CD4-positive, alpha-beta T cell (primary cell): ENCODE measurements at places on chromosomes 7 and 10. TPM values are rescaled to one million over a fixed set of nuclear protein-coding genes. Genes with fewer than 3 reads are reported as not detected.

GRCh38 chr7:110921595-110922151 is 169.3 kb upstream of the LRRN3 start:
- H3K27me3 ChIP-seq: no peaks in the 10 kb centered on the region
- H3K4me1 ChIP-seq: no peaks in the 10 kb centered on the region
- DNase-seq: no peak
- no peak overlapping the region for H3K4me3 ChIP-seq
- no peaks in the 10 kb centered on the region for H3K36me3 ChIP-seq

DNA sequence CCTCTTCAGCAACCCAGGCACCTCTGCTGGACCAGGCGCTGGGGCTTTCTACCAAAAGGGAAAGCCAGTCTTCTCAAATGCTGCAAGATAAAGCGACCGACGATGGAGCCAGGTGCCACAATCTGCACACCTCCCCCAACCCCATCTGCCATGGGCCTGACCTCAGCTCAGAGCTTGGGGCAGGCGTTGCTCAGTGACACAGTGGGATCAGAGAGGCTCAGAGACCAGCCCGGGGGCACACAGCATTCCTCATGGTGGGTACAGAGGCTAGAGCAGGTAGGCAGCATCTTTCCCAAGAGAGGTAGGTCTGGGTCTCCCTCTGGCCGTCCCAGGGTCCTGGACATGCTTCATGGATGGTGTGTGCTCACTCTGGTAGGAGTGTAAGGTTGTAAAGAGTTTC is 56.3 kb downstream of the ZMIZ1 start:
- no peak overlapping the region for H3K4me3 ChIP-seq
- H3K4me1 ChIP-seq: peaks cover 3% of the 10 kb centered on the region
- H3K27ac ChIP-seq: no peak overlapping the region
- H3K36me3 ChIP-seq: peaks cover 12% of the 10 kb centered on the region
- H3K27me3 ChIP-seq: no peaks in the 10 kb centered on the region

GRCh38 chr7:77208416-77208815 is 8.8 kb upstream of the FGL2 start:
- DNase-seq: no peak
- no peaks in the 10 kb centered on the region for H3K27me3 ChIP-seq
- no peaks in the 10 kb centered on the region for H3K36me3 ChIP-seq
- H3K4me3 ChIP-seq: no peak overlapping the region
- no peak overlapping the region for H3K27ac ChIP-seq
- H3K4me1 ChIP-seq: no peaks in the 10 kb centered on the region

DNA sequence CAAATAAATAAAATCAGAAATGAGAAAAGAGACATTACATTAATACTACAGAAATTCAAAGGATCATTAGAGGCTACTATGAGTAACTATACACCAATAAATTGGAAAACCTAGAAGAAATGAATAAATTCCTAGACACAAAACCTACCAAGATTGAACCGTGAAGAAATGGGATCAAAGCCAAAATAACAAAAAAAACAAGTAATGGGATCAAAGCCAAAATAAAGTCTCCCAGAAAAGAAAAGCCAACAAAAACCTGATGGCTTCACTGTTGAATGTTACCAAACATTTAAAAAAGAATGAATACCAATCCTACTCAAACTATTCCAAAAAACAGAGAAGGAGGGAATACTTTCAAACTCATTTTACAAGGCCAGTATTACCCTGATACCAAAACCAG is 20.0 kb downstream of the GSDME start:
- H3K36me3 ChIP-seq: no peaks in the 10 kb centered on the region
- no peak overlapping the region for H3K27ac ChIP-seq

- H3K27me3 ChIP-seq: no peaks in the 10 kb centered on the region
- H3K4me3 ChIP-seq: no peak overlapping the region
- H3K4me1 ChIP-seq: no peaks in the 10 kb centered on the region
Measured at GRCh38 chr7:143892527-143893300, 9.3 kb downstream of the TCAF1 start.

- no peak overlapping the region for H3K4me3 ChIP-seq
- no peaks in the 10 kb centered on the region for H3K4me1 ChIP-seq
Measured at GRCh38 chr7:133784486-133785001, 342.6 kb upstream of the LRGUK start.

DNA sequence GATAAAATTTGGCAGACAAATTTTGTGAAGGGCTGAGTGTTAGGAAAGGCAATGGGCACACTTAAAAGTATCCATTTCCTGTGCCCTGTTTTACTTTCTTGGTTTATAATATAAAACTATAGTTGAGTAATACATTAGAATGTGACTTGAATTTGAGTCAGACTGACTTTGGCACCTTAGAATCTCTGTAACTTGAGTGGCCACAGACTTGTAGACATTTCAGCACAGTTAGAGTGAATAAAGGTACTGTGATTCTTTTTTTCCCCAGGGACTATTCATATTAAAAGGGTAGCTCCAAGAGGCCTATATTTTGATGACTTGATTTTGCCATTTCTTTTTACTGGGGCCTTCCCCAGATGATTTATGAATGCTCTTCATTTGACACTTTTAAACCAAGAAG is 22.4 kb downstream of the GBF1 start:
- H3K4me3 ChIP-seq: no peak overlapping the region
- no peak overlapping the region for H3K27ac ChIP-seq
- peaks cover 11% of the 10 kb centered on the region for H3K4me1 ChIP-seq
- peaks cover 49% of the 10 kb centered on the region for H3K36me3 ChIP-seq

DNA sequence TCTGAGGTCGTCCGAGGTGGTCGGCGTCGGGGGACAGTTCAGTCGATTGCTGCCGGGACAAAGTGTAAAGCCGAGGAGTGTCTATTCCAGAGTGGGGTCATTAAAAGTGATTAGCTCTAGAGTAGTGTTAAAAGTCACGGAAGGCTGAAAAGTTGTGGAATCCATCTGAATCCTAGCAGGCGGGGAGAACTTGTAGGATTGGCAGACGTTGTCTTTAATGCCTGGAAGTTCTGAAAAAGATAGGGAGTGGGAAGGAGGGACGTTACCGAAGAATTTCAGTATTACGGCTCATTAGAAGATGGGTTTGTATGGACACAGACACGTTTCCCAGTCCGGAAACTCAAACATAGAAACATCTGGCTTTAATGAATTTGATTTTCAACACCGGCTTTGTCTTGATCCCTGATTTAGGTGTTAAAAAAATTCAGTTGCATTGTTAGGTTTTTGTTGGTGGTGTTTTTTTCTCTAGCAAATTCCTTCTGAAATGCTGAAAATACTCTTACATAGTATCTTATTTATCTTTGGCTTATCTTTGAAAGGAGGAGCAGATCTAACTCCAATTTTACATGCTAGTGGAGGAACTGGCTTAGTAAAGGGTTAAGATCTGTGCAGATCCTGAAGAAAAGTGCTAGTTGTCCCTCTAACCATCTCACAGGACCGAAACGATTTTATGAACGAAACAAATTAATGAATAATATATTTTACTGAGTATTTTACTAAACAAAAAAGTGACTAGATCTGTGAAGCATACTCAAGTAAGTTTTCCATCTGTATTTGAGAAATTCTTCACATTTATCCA is 900 bp downstream of the MKLN1 start:
- H3K4me1 ChIP-seq: peaks cover 28% of the 10 kb centered on the region
- no peaks in the 10 kb centered on the region for H3K36me3 ChIP-seq
- H3K27ac ChIP-seq: peak overlapping the region; percentile 92
- H3K4me3 ChIP-seq: peak overlapping the region; percentile 76
- no peak for DNase-seq
- H3K27me3 ChIP-seq: no peaks in the 10 kb centered on the region

The CDNF gene
- total RNA-seq: 3.2 TPM

DNA sequence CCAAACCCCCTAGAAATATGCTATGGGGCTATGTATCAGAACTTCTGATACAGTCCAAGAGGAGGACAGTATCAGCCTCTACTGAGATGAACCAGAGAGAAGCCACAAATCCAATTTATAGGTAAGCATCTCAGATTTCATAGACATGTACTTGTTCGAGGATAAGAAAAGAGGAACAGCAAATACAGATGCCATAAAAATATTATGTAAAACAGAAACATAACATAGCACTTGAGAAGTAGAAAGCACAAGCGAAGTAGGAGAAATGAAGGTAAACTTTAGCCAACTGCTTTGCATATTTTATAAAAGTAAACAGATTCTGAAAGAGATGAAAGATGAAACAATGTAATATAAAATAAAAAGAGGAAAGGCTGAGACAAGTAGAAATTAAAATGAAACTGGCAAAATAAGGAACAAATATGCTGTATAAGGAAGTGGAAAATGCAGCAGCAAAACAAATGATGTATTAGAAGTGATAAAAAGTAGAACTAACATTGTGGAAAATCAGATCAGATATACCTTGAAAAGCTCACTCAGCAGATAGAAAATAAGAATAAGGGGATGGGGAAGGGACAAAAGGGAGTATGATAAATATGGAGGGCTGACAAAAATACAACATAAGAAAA is 135.1 kb downstream of the SKAP2 start:
- no peaks in the 10 kb centered on the region for H3K36me3 ChIP-seq
- no peaks in the 10 kb centered on the region for H3K27me3 ChIP-seq
- H3K27ac ChIP-seq: no peak overlapping the region
- H3K4me1 ChIP-seq: no peaks in the 10 kb centered on the region
- no peak for DNase-seq
- H3K4me3 ChIP-seq: no peak overlapping the region

- no peaks in the 10 kb centered on the region for H3K27me3 ChIP-seq
- H3K4me1 ChIP-seq: no peaks in the 10 kb centered on the region
Measured at GRCh38 chr7:112481833-112482670, 1.3 kb downstream of the LSMEM1 start.

- peak overlapping the region; percentile 49 for H3K4me3 ChIP-seq
- H3K36me3 ChIP-seq: no peaks in the 10 kb centered on the region
- peaks cover 35% of the 10 kb centered on the region for H3K27me3 ChIP-seq
- DNase-seq: no peak
- H3K4me1 ChIP-seq: peaks cover 14% of the 10 kb centered on the region
Measured at GRCh38 chr10:13439313-13440184, 89.3 kb downstream of the BEND7 start.

The GALNT11 gene
- total RNA-seq: 22.2 TPM

The ASB10 gene
- total RNA-seq: not detected

The SPDYE11 gene
- not detected for total RNA-seq

- no peak for DNase-seq
- H3K4me3 ChIP-seq: no peak overlapping the region
- H3K27me3 ChIP-seq: no peaks in the 10 kb centered on the region
- H3K27ac ChIP-seq: no peak overlapping the region
Measured at GRCh38 chr7:27699751-27700150, 37.1 kb upstream of the HIBADH start.
